ENCODE measurements at places on chromosomes 2 and 18.

DNA sequence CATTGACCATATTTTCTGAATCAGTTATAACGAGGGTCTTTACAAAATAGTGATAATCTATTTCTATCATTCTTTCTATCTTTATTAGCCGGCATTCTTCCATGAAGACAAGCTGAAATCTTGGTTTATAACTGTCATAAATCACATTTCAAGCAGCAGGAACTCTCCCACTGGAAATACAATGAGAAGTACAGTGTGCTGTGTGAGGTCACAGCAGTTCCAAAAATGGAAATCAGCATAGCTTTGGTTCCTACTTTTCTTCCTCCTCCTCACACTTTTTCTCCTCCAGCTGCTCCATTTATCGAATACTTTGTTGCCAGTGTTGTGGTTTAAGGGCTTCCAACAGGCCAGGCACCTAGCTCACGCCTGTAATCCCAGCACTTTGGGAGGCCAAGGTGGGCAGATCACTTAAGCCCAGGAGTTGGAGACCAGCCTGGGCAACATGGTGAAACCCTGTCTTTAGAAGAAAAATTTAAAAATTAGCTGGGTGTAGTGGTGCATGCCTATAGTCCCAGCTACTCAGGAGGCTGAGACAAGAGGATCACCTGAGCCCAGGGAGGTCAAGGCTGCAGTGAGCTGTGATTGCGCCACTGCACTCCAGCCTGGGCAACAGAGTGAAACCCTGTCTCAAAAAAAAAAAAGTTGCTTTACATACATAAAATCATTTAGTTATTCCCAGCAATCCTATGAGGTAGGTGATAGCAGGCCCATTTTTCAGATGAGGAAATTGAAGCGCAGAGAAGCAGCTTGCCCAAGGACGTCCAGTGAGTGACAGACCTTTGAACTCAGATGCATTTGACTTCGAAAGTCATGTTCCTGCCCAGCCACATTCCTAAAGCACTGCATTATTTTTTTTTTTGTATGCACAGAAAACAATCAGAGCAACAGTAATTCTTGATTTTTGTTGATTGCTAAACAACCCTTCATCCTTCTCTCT is 34.0 kb upstream of the GPR55 start:
- DNase-seq = no peak

DNA sequence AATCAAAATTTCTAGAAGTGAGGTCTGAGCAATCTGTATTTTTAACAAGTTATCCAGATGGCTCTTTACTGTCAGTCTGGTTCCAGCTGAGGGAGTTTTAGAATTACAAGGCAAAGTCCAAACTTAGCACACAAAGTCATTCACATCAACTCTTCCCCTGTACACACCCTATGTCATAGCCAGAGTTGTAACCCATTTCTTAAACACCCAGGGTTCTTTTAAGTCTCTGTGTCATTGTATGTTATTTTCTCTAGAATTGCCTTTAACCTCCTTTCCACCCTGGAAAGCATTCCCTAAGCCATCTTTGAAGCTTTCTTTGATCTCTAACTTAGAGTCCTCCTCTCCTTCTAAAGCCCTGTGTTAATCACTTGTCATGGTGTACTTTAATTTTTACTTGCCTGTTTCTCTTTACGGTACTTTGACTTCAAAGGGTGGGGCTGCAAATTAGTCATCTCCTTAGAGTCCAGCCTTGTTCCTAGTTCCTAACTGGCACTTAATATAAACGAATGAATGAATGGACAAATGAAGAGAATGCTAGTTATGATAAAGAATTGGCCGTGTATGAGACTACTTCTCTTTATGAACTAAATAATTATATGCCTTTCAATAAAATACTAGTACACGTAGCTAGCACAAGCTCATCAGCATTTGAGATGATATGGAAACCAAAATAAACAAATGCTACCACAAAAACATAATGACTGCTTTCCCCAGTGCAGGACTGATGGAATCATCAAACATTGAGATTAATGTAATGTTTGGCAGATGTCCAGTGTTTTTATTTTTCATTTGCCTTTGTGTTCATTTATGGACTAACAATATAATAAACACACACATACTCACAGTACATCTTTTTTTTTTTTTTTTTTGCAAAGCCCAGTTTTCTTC is 11.9 kb upstream of the ACTR3 start:
- no peak for DNase-seq

DNA sequence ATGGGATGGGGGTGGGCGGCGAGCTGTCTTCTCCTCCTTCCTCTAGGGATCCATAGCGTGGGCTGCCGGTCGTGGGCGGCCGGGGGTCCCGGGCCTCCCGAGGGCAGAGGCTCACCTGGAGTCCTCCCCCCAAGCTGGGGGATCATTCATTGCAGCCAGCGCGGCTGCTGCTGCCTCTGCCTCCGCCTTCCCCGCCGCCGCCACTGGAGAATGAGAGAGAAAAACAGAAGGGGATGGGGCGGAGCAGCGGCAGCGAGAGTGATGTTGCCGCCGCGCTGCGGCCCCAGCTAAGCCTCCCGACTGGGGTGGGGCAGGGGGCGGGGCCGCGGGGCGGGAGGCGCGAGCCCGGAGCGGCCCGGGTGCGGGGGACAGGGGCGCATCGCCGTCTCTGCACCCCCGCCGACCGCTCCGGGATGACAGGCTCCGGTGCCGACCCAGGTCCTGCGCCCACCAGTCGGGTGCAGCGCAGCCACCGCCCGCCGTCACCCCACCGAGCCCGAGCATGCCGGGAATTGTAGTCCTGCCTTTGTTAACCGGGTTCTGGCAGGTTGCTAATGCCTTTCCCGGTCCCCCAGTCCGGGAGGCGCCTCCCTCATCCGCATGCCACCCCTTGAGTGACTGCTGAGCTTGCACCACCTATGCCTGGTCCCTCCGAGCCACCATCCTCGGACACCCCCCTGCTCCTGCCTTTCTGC is at the start of gene KIF3C:
Gene KIF3C (minus strand): TSS at position 225 of the 695 bp plus-strand sequence. CDS start 580 bp downstream, outside the sequence.
- no peak for DNase-seq

- no peak for DNase-seq
Measured at GRCh38 chr2:170394641-170395387, 216.9 kb downstream of the MYO3B start.

DNA sequence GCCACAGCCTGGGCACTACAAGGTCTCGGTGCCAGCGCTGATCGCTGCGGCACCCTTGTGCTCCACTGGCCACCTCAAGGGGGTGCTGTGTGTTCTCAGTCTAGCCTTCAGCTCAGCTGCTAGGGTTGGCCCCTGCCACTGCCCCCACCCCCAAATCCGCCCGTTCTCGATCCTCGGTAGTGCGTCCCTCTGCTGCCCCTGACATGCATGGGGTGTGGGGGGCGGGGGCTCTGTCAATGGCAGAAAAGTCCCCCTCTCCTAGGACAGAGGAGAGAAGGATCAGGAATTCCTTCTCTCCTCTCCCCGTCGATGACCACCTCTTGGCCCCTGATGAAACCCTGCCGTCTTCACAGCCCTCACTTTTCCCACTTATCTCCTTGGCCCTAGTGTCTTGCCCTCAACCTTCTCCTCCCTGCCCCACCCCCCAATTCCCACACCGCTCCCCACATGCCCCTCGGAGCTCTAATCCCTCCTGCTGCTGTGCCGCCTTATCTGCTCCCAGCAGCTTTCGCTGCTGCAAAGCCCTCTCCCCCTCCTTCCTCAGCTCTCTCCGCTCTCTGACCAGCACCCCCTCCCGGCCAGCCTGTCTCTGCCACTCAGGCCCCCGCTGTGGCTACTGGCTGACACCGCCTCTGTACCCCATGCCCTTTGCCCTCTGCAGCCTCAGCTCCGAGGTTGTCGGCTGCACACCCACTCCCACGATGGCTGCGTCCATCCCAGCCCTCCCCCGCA is 4.3 kb upstream of the ASIC4 start:
- peak; percentile 68 for DNase-seq

DNA sequence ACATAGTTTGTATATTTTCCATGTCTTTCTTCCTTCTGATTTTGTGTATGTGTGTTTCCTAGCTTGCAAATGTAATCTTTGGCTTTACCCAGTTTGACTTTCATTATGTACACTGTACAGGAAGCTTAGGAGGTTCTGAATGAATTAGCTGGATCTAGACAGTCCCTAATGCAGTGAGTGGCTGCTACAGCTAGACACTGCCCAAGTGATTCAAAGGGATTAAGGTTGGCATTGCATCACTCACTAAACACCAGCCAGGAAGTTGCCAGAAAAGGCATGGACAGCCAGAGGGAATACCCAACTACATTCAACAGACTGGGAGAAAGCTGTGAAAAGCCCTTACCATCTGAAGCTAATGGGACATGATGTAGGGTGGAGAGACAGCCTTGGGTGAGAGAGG is 316.0 kb upstream of the MEX3C start:
- DNase-seq = no peak

DNA sequence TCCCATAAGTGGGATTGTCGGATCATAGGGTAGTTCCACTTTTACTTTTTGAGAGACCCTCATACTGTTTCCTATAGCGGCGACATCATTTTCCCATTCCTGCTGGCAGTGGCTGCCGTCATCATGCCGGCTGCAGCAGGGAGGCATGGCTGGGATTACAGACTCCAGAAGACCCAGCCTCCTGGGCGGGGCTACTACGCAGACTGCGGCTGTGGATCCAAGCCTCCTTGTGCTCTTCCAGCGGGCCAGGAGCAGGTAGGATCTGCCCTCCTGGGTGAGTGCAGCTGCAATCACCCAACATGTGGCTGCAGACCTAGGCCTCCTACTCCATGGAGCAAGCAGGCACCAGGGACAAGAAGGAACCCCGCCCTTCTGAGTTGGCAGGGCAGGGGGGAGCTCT is 359.2 kb downstream of the GALR1 start:
- DNase-seq = no peak

DNA sequence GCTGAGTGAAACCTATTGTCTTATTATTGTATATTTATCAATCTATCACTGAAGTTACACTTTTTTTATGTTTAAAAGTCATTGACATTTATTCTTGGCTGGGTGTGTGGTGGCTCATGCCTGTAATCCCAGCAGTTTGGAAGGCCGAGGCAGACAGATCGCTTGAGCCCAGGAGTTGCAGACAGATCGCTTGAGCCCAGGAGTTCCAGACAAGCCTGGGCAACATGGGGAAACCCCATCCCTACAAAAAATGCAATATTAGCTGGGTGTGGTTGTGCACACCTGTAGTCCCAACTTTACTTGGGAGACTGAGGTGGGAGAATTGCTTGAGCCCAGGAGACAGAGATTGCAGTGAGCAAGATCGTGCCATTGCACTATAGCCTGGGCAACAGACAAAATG is 97.8 kb downstream of the EPC2 start:
- no peak for DNase-seq

DNA sequence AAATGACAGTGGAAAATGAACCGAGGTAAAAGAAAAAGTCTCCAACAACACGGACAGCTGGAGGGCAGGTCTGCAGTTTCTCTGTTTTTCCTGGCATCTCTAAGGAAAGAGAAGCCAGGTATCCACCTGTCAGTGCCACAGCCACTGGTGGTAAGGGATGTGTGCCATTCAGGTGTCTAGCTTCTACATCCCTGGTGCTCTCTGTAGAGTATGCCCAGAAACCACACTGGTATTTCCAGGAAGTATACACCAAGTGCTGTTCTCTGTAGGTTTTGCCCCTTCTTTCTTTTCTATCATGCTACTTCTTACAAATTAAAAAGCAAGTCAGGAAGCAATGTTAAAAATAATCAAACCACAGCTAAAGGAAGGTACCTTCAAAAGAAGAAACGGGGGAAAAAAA is 7.6 kb upstream of the AGFG1 start:
- no peak for DNase-seq

DNA sequence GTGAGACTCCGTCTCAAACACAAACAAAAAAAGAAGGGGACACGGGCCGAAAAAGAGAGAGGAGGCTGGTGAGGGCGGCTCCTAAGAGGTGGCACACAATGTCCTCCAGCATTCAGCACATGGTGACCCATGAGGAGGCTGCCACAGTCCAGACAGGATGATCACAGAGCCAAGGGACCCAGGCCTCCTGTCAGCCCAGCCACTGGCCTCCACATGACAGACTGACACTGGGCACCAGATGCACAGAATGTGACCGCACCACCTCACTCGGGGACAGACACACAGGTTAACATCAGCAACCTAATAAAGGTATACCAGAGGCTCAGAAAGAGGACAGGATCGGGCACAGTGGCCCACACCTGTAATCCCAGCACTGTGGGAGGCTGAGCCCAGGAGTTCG is 21.0 kb downstream of the PASK start:
- DNase-seq = no peak

DNA sequence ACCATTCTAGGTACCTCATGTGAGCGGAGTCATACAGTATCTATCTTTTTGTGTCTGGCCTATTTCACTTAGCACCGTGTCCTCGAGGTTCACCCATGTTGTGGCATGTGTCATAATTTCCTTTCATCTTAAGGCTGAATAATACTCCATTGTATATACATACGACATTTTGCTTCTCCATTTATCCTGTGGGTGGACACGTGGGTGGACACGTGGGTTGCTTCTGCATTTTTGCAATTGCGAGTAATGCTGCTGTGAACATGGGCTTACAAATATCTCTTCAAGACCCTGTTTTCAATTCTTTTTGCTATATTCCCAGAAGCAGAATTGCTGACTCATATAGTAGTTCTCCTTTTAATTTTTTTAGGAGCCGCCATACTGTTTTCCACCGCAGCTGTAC is 243.6 kb upstream of the EPAS1 start:
- DNase-seq = no peak

DNA sequence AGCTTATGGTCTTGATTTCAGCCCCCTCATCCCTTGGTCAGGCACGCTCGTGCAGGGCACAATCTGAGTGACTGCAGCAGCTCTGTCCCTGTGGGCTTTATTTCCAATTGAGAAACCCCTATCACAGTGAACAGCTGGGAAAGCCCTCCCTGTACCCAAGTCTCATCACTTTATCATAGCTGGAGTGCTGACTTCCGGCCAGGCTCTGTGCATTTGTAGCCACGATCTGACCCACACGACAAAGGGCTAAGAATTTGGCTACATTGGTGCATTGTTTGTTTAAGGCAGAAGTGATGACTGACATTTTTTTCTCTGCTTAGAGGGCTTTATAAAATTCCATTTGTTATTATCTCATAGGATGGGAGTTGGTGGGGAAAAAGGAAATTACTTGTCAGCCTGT is 184.4 kb downstream of the KCNS3 start:
- no peak for DNase-seq

- DNase-seq = no peak
Measured at GRCh38 chr2:224009605-224010315, 29.3 kb downstream of the SERPINE2 start.

GRCh38 chr2:42072349-42073118 is 24.7 kb downstream of the PKDCC start:
- no peak for DNase-seq
